ENCODE measurements at places on chromosomes 5 and 9.

DNA sequence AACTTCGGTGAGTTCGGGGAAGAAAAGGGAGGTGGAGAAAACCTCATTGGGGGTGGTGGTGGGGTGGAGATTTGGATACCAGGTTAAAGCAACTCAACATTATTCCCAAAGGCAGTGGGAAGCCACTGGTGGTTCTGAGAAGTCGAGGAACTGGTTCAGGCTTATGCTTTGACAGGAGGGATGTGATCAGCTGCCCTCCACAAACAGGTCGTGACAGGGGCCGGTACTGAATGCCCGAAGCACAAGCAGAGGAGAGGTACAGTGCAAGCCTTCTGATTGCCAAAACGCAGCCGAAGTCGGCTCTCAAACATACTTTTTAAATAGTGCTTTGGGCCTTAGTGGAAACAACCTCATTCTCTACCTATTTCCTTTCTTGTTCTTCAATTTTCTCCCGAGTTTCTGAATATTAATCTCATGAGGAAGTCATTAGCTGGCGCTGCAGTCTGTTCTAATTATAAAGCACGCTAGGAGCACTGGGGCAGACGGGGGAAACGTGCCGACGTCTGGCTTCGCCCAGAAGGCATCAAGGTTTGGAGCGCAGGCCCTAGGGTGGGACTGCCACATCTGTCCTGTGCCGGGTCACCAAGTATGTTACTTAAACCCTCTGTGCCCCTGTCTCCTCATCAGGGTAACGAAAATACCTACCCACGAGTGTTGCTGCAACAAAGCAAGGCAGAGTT lies 27.3 kb downstream of the SHB start:
- no peak for DNase-seq

DNA sequence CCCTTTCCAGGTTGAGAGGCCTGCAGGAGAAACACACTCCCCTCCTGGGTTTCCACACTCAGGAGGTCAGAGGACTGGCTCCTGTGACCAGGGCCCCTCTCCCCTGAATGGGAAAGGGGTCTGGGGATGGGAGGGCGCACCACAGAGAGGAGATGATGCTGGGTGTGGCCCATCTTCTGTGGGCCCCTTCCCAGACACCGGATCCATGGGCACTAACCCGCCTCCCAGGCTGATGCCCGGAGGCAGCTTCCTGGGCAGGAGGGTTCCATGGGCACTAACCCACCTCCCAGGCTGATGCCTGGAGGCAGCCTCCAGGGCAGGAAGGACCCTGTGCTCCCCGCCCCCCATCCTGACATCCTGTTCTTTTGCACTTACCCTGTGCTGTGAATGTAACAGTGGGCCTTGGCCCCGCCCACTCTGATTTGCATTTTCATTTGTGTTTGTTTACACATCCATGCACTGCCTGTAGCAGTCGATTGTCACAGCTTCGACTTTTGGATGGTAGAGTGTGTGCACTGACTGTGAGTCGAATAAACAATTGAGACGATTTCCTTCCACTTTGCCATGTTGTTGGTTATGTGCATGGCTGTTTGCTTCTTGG lies 9.3 kb upstream of the DOLPP1 start:
- no peak for DNase-seq

DNA sequence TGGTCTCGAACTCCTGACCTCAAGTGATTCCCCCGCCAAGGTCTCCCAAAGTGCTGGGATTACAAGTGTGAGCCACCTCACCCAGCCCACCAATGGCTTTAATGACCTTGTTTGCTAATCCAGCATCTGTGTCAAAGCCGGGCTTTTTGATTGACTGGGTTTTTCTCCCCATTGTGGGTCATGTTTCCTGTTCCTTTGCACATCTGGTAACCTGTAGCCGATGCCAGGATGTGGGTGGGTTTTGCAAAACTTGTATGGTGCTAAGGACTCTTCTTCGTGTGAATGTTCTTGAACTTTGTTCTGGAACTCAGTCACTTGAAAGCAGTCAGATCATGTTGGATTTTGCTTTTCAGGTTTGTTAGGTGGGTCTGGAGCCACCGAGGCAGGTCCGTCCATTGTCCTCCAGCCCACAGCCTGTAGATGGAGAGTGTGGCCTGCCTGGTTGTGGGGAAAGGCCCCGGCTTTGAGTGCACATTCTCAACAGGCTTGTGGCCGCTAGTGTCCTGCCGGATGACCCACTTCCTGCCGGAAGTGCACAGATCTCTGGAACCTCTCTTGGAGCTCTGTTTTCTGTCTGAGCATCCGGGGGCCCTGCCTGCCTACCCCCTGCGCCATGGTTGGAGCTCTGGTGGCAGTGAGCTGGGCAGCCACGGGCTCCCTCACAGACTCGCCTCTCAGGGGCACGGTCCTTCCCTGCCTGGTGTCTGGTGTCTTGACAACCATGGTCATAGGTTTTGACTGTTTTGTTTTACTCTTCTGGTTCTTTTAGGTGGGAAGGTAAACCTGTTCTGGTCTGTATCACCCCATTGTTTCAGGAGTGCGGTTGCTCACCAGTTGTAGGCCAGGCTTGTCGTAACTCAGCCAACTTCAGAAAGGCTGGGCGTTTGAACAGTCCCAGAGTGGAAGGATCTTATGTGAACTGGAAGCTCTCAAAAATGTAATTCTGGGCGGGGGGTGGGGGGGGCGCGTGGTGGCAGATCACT lies 69.6 kb upstream of the CACNA1B start:
- no peak for DNase-seq

DNA sequence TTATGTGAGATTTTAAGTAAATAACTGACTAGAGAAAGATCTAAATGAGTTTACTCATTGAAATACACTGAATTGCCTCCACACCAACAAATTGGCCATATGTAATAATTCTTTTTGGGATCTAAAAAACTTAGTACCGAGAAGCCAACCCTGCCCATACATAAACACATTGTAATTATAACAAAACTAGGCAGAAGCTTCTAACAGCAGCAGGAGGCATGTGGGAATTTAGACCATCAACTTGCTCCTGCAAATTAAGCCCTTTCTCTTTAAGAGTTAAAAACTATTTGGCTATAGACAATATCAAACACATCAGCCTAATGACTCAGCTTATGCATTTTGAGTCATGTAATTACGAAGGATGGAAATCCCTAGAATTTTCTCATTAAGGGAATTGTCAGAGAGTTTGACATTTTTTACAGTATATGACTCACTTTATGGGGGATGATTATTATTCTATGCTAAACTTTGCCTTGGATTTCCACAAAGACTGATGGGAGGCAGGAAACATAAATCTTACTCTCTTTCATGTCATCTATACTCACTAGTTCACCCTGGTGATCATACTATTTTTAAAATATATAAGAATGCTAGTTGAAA lies 1.0 kb downstream of the IL7R start:
- DNase-seq = no peak

GRCh38 chr9:135660407-135660806 lies 2.7 kb upstream of the LCN9 start:
- DNase-seq = no peak

- no peak for DNase-seq
Observed at GRCh38 chr5:148005788-148006520, 57.8 kb upstream of the SPINK5 start.

GRCh38 chr5:134510970-134511795 lies 14.3 kb upstream of the JADE2 start:
- no peak for DNase-seq
